Adrenal gland (tissue), 19 donors: ENCODE measurements at places on chromosomes 2 and 18. TPM values are rescaled to one million over a fixed set of nuclear protein-coding genes. Genes with fewer than 3 reads are reported as not detected.

The CLEC4F gene
- 0.32 TPM for polyA plus RNA-seq

The CXCR4 gene
- polyA plus RNA-seq: 34.3 TPM

The CD8B gene
- 0.57 TPM for polyA plus RNA-seq

The ABCG5 gene
- 0.03 TPM for polyA plus RNA-seq

The GALNT3 gene
- 1.5 TPM for polyA plus RNA-seq

The SFT2D3 gene
- 8.5 TPM for polyA plus RNA-seq

The COLEC11 gene
- 155 TPM for polyA plus RNA-seq

The CFC1 gene
- 6.0 TPM for polyA plus RNA-seq

The SIX2 gene
- polyA plus RNA-seq: not detected

The FAM110C gene
- 2.4 TPM for polyA plus RNA-seq

The BBS5 gene
- 3.6 TPM for polyA plus RNA-seq

The ASXL3 gene
- 0.15 TPM for polyA plus RNA-seq

The CTDP1 gene
- 3.8 TPM for polyA plus RNA-seq
